ENCODE measurements at places on chromosomes 1 and 21.

DNA sequence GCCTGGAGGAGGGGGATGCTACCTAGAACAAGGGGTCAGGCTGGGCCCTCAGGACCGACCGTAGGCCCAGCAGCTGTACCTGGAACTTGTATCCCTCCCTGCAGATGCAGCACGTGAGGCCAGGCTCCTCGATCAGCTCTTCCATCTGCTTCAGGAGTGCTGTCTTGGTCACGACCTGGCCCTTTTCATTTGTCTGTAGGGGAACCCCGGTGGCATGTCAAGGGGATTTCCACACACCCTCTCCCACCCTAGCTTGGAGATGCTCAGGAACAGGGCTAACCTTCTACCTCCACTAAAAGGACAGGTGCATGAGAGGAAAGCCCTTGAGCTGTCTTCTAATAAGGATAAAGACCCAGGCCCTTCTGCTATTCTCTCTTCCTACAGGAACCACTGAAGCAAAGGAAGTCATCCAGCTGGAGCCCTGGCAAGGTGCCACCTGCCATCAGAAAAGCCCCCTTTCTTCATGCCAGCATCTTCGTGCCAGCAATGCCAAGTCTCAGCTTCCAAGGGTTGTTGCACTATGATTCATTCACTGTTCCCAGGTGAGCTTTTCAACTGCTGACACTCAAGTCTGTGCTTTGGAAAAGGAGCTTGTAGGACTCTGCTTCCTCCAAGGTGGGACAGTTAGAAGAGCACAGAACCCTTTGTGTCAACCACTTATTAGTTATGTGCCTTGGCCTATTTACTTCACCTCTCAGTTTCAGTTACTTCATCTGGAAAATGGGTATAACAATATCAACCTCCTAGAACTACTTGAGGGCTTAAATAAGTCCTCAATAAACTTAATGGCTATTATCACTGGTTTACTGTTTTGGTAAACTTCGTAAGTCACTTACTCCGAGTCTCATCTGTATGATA is 122.1 kb downstream of the UBR4 start:
- no peak for DNase-seq

GRCh38 chr1:45177452-45177851 is 29.0 kb downstream of the ZSWIM5 start:
- DNase-seq: no peak

- no peak for DNase-seq
Observed at GRCh38 chr1:66438501-66438900, 95.5 kb upstream of the SGIP1 start.

DNA sequence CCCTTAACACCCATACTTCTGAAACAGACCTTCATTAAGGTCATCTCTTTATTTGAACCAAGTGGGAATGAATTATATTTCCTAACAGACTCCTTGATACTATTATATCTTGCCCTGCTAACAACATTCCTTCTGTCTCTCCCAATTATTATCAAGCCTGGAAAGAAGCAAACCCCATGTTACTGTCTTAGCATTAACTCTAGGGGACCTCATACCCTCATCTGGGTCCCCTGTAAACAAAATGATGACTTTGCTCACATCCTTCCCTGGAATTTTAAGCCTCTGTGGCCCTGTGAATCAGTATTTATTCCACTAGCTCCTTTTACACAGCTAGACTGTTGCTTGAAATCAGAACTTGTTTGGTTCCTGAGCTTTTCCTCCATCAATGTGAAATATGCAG is 38.3 kb upstream of the BCL10 start:
- no peak for DNase-seq

GRCh38 chr1:24089743-24090555 is 22.0 kb downstream of the MYOM3 start:
- no peak for DNase-seq

GRCh38 chr1:206472454-206472853 is 2.2 kb downstream of the IKBKE start:
- no peak for DNase-seq

DNA sequence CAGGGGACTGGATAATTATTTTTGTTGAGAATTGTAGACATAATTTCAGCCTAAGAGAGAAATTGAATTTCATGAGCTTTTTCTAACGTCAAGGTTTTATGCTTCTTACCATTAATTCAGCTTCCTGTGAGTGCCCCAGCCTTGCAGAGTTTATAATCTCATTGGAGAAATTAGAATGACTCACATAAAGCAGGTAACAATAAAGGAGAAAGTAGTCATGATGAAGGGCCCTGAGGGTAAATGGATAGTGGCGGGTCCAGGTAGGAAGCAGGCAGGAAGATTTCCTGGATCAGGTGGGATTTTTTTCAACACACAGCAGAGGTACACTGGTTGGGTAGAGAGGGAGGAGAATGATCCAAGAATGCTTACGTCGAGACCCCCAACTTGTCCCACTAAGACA is 311.4 kb downstream of the BARHL2 start:
- no peak for DNase-seq
